Right ventricle myocardium superior (tissue), 1 donor: ENCODE measurements at places on chromosomes 7 and 10. TPM values are rescaled to one million over a fixed set of nuclear protein-coding genes. Genes with fewer than 3 reads are reported as not detected.

- no peak for DNase-seq
These were observed 17.8 kb downstream of the MET start for GRCh38 chr7:116689790-116690259.

GRCh38 chr7:127943541-127944521 lies 87.4 kb downstream of the LRRC4 start:
- DNase-seq = no peak

DNA sequence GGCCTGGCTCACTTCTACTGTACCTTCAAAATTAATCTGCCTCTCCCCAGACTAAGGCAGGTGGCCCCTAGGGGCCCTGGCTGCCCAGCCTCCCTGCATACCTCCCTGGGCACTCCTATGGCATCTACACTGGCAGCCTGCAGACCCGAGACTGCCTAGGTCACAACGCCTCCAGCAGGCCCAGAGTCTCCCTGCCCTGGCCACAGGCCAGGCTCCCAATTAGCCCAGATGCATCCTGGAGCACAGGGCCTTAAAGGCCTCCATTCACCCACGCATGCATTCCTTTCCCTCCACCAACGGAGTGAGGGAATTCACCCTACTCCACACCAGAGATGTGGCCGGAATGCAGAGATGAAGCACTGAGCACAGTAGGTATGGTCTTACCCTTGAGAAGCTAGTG lies 1.9 kb downstream of the CHAT start:
- no peak for DNase-seq

- peak; percentile 65 for DNase-seq
These were observed 44.9 kb downstream of the PNLIPRP2 start for GRCh38 chr10:116665541-116666125.

Gene DRGX
- total RNA-seq = not detected

Gene STAG3
- 0.94 TPM for total RNA-seq

Gene DENND2A
- total RNA-seq = 11.6 TPM
